ENCODE measurements at places on chromosomes 5 and 9.

- DNase-seq: no peak
These were observed 91.7 kb downstream of the TENT4A start for GRCh38 chr5:6804766-6805501.

- DNase-seq: no peak
These were observed 35.3 kb upstream of the POMT1 start for GRCh38 chr9:131467214-131467935.

GRCh38 chr5:121188849-121189248, 662.8 kb upstream of the FTMT start:
- DNase-seq: no peak

GRCh38 chr5:89988998-89989655, 420.4 kb downstream of the CETN3 start:
- DNase-seq: no peak

- peak; percentile 83 for DNase-seq
These were observed 278.6 kb downstream of the SPOCK1 start for GRCh38 chr5:137220523-137220927.

GRCh38 chr9:135570456-135570855, 8.9 kb downstream of the PAEP start:
- DNase-seq: no peak

DNA sequence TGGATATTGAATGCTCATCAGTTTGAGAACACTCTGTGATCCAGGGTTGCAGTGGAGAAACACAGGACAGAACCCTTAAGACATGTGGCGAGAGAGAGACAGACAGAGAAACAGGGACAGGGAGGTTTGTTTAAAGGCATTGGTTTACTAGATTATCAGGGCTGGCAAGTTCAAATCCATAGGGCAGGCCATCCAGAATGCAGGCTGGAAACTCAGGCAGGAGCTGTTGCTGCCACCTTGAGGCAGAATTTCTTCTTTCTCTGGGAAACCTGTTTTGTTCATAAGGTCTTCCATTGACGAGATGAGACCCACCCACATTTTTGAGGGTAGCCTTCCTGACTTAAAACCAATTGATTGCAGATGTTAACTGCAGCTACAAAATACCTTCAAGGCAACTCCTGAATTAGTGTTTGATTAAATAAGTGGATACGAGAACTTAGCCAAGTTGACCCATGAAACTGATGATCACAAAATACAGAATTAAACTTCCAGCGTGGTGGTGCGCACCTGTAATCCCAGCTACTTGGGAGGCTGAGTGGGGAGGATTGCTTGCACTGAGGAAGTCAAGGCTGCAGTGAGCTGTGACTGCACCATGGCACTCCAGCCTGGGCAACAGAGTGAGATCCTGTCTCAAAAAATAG, 55.9 kb downstream of the NSUN2 start:
- DNase-seq: peak; percentile 85

- DNase-seq: peak; percentile 28
These were observed 508 bp upstream of the SNCAIP start for GRCh38 chr5:122311497-122311960.

GRCh38 chr5:69329905-69330489, 2.6 kb downstream of the CCDC125 start:
- no peak for DNase-seq

DNA sequence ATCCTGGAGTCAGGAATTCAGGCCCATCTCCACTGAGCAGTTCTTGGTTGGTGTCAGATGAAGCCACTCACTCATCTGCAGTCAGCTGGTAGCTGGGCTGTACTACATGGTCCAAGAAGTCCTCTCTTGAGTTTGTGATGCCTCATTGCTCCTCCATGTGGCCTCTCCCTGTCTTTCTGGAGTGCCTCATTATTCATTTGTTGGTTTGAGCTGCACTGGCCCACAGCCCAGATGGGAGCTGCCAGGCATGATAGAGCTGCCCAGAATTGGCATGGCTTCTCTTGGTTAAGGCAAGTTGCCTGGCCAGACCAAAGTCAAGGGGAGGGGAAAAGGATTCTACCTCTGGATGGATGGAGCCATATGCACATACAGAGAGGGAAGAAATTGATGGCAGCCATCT, 8.0 kb downstream of the PTCD2 start:
- no peak for DNase-seq

DNA sequence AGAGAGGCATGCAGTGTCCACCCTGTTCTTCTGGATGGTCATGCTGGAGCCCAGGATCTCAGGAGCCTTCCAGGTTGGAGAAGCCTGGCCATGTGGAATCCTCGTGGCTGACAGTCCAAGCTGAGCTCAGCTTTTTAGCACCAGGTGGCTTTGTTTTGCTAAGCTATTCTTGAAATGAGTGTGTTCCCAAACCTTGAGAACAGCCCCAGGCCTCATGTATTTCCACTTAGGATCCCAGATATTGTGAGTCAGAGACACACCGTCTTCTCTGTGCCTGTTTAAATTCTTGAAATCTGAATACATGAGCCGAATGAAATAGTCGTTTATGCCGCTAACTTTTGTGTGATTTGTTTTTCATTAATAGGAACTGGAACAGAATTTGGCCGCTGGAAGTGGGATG, 61.2 kb downstream of the IRX2 start:
- DNase-seq: no peak

DNA sequence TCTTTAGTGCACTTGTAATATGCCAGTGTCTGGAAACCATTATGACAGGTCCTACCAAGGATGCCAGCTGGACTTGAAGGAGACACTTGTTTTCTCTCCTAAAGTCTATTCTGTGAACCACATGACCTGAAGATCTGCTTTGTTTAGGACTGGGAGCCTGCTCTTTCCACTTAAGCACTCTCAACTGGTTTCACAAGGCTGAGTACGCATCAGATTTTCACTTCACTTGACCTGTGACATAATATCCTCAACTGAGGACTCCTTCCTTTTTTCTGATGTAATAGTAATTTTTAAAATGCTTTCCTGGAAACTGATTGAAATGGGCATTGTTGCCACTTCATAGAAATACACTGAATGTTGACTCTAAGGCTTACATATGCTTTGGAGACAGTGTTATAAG, 52.2 kb downstream of the PDE8B start:
- no peak for DNase-seq

DNA sequence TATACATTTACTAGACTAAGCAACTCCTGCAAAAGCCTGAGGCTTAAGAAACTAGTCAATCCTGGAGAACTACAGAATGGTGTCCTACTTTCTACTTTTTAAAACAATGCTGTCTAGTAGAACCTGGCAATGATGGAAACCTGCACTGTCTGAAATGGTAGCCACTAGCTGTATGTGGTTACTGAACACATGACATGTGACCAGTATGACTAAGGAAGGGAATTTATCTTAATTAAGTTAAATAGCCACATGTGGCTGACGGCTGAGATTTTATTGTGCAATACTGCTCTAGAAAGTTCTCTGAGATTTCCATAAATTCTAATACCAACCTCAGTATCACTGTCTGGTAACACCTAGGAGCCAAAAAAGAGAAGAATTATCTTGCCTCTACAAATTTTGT, 44.9 kb upstream of the RAPGEF6 start:
- no peak for DNase-seq

DNA sequence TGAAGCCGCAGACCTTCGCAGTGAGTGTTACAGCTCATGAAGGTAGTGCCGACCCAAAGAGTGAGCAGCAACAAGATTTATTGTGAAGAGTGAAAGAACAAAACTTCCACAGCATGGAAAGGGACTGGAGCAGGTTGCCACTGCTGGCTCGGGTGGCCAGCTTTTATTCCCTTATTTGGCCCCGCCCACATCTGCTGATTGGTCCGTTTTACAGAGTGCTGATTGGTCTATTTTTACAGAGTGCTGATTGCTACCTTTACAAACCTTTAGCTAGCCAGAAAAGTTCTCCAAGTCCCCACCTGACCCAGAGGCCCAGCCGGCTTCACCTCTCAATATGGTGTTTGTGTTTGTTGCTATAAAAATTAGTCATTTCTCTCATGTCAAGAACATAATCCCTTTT, 49.7 kb downstream of the RECK start:
- DNase-seq: no peak

DNA sequence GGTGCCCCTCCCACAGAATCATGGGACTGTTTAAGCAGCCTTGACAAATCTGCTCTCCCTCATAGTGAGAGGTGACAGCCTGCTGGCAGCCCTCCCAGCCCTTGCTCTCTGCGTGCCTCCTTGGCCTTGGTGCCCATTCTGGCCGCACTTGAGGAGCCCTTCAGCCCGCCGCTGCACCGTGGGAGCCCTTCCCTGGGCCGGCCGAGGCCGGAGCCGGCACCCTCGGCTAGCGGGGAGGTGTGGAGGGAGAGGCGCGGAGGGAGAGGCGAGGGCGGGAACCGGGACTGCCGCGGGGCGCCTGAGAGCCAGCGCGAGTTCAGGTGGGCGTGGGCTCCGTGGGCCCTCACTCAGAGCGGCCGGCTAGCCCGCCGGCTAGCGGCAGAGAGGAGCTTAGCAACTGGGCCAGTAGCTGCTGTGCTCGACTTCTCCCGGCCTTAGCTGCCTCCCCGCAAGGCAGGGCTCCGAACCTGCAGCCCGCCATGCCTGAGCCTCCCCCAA, 125.9 kb upstream of the MYO10 start:
- no peak for DNase-seq

DNA sequence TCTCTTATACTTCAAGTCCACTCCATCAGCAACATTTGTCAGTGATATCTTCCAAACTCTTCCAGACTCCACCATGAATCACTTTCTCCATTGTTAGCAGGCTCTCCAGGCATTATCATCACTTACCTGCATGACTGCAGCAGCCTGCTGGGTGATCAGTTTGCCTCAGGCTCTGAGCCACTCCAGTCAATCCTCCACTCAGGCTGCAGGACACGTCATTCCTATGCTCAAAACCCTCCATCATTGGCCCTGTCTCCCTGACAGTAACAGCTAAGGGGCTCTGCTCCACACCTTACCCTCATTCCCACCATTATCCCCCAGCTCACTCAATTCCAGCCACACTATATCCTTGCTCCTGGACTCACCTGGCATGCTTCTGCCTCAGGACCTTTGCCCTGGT, 10.7 kb downstream of the DIRAS2 start:
- DNase-seq: no peak

GRCh38 chr9:131704141-131704983, 35.5 kb downstream of the RAPGEF1 start:
- DNase-seq: peak; percentile 83

DNA sequence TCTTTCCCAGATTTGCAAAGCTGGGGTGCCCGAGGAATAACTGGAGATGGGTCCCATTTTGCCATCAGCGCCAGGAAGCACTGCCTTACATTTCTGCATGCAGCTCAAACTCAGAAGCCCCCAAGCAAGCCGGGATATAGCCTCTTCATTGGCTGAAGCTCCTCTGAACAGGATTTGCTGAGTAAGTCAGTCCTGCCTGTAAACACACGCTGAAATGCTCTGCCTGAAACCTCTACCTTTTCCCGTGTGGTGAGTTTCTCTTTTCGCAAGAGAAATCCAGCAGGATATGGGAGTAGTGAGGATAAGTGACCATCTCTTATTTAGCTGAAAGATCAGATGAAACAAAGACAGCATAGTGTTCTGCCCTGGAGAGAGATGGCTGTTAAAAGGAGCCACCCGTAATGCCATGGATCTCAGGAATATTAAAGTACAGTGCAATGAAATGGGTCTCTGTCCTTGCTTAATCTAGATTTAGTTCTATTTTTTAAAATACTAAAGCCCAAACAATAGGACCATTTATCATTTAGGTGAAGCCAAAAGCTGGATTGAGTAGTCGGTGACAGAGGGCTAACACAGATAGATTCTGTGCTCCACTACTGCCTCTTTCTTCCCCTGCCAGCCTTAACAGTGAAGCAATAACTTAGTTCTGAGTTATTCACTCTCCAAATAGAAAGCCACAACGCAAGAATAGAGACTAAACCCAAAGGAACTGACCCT, 177.5 kb upstream of the PPP2R2B start:
- DNase-seq: no peak

DNA sequence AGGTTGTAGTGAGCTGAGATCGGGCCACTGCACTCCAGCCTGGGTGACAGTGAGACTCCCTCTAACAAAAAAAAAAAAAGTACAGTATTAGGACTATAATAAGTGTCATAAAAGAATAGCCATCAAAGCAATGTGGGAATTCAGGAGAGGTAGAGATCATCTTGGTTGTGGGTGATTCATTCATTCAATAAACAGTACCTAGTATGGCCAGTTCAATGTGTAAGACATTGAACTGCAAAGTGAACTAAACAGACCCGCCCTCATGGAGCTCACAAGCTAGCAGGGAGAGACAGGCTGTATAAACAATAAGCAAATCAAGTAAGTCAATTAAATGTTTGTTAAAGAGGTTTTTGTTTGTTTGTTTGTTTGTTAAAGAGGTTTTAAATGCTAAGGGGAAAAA, 146.1 kb upstream of the RANBP3L start:
- no peak for DNase-seq

GRCh38 chr9:75960551-75960950, 70.1 kb downstream of the PCSK5 start:
- peak; percentile 7 for DNase-seq

- no peak for DNase-seq
These were observed 43.0 kb upstream of the SHB start for GRCh38 chr9:38112049-38112448.

- no peak for DNase-seq
These were observed 88.5 kb downstream of the FEM1C start for GRCh38 chr5:115456056-115456455.

DNA sequence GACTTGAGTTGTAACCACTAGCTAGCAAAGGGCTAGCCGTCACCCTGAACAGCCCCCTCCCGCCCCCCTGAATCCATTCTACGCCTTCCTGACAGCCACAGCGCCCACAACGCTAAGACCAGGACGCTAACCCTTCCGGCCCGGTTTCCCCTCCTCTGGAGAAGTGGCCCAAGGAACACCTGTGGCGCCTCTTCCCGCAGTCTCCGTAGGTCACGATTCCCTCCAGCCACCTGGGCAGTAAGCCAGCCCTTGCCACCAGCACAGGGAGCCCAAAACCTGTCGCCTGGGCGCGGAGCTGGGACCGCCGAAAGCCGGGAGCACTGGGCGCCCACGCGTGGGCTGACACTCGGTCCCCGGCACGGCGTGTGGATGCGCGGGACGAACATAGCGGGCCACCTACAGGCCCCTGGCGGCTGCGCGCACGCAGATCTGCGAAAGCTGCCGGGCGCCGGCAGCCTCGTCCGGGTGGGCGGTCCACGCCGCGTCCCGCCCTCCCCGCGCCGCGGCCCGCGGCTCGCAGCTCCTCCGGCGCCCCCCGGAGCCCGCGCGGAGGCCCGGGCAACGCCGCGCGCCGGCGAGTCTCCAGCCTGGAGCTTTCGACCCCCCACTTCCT, 596 bp downstream of the IRF1 start:
- DNase-seq: peak; percentile 47

GRCh38 chr5:9869616-9870288, 239.6 kb upstream of the TAS2R1 start:
- DNase-seq: no peak

- DNase-seq: no peak
These were observed 18.4 kb downstream of the ENG start for GRCh38 chr9:127835991-127836516.

- DNase-seq: no peak
These were observed 25.6 kb downstream of the MOCS2 start for GRCh38 chr5:53083927-53084326.

- DNase-seq: no peak
These were observed 80.3 kb upstream of the SARDH start for GRCh38 chr9:133818444-133818843.

DNA sequence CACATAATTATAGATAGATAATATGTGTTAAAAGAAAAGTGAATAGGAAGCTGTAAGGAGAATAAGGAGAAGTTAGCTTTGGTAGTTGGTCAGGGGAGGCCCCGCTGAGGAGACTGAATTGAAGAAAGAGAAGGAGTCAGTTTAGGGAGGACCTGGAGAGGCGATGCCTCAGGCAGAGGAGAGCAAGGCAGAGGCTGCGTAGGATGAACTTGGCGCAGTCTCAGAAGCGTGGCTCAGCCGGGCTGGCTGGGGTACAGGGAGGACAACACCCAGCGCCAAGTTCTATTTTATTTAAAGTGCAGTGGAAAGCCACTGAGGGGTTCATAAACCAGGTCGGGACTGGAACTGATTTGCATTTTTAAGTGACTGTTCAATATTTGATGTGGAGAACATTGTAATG, 68.5 kb downstream of the PTCD2 start:
- no peak for DNase-seq
